ENCODE measurements at places on chromosomes 12 and 14.

- no peak for DNase-seq
Observed at GRCh38 chr12:2291182-2291832, 238.5 kb downstream of the CACNA1C start.

- DNase-seq, result no peak
Observed at GRCh38 chr12:132806857-132807256, 21.8 kb downstream of the GOLGA3 start.

DNA sequence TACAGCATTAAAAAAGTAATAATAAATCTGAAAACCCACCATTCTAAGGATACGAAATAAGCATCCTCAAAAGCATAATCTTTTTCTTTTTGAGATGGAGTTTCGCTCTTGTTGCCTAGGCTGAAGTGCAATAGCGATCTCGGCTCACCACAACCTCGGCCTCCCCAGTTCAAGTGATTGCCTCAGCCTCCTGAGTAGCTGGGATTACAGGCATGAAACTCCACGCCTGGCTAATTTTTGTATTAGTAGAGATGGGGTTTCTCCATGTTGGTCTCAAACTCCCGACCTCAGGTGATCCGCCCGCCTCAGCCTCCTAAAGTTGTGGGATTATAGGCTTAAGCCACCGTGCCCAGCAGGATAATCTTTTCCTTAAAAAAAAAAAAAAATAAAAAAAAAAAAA, 4.3 kb downstream of the CCNT1 start:
- no peak for DNase-seq

DNA sequence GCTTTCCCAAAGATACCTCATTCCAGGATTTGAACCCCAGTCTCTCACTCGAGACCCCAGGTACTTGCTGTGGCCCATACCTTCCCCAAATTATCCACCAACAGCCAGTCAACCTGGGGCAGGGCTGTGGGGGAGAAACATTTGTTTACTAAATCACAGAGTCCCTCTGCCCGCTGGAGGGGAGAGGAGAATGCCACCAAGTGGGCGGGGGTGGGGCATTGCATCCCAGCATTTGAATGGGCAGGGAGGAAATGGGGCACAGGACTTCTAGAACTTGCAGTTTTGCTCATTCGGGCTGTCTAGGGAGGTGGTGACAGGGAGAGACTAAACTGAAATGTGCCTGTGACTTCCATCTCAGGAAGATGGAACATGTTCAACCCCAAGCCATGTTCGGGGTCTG, 10.9 kb upstream of the SERPINA9 start:
- no peak for DNase-seq

DNA sequence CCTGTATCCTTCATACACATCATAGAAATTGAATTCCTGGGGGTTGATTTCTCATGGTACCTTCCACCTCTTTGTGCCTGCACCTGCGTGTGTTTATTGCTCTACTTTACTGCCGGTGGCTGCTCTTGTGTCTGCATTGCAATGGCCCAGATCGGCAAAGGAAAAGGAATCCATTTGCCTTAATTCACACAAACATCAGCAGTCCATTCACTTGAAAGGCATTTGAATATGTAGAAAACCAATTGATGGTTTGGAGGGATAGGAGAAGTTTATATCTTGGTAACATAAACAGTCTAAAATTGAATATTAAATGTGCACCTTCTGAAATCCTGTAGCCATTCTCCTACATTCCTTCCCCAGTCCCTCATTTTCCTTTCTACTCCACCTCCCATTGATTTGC, 74.0 kb downstream of the SNAPC1 start:
- DNase-seq, result no peak

Measured in T-helper 1 cell (primary cell).